ENCODE measurements at places on chromosomes 11 and 22.

GRCh38 chr11:57240757-57241156 lies 3.7 kb upstream of the APLNR start:
- DNase-seq = no peak

DNA sequence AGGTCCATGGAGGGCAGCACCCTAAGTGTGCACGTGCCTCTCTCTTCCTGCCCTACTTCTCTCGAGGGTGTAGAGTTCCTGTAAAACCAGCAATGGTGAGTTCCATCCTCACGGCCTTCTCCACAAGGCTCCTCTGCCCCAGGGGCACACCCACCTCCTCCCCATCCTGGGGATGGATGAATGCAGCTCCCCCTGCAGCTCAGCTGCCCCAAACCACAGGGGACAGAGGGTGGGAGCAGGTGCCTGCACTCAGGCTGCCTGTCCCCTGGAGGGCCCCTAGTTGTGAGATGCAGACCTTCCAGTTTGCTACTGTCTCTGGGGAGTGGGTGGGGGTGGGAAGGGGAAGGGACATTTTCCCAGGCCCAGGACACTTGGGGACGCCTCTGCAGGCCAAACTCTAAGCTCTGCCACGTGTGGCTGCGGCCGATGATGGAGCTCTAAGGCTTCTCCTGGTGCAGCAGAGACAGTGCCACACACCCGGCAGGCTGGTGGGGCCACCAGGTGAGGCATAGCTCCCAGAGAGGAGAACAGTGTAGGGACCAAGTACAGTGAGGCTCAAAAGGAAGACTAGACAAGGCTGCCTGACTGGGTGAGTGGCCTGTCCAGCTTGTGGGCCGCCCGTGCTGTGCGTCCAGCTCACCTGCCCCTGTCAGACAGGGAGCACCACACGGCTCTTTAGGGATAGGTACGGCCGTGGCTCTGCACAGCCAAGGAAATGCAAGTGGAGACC lies 540.9 kb downstream of the TBC1D22A start:
- DNase-seq = no peak

DNA sequence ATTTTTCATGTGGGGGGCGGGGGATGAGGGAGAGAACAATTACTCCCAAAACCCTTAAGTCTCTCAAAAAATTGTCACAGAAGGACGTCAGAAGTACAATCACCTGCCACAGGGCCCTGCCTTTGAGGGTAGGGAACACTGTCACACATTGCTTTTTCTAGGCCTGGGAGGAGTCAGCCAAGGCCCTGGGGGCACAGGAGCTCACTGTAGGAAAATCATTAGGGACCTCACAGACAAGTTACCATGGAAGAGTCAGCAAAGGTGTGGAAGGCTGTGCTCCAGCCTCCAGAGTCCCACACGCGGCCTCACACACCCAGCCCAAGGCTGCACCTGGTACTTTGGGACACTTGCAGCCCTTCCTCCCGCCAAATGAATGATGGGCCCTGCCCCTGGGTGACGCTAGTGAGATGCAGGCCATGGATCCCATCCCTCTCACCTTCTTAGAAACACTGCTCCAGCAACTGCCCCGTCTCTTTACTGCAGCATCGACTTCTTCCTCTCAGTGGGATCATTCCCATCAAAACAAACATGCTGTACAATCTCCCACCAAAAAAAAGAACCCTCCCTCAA lies 3.3 kb downstream of the PLEKHA7 start:
- DNase-seq = no peak

DNA sequence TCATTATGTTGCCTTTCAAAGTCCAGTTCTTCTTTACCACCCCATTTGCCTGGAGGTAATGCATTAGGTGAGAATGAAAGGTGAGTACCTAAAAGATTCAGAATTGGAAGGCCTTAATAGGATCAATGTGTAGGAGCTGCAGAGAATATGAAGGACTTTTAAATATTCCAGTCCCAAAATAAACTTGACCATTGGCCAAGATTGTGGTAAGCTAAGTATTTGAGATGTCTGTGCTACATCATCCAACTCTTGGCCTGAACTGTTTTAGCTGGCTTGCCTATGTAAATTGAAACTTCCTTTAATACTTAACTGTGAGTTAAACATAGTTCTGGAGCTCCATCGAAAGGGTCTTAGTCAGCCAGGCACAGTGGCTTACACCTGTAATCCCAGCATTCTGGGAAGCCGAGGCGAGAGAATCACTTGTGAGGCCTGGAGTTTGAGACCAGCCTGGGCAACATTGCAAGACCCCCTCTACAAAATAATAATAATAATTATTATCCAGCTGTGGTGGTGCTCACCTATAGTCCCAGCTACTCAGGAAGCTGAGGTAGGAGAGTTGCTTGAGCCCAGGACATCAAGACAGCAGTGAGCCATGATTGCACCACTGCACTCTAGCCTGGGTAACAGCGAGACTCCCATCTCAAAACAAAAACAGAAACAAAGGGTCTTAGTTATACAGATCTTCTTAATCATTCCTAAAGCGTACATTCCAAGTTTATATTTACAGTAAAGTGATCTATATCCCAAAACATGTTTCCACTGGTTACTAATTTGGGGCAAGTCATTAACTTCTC lies 29.8 kb downstream of the MTMR3 start:
- DNase-seq = no peak

DNA sequence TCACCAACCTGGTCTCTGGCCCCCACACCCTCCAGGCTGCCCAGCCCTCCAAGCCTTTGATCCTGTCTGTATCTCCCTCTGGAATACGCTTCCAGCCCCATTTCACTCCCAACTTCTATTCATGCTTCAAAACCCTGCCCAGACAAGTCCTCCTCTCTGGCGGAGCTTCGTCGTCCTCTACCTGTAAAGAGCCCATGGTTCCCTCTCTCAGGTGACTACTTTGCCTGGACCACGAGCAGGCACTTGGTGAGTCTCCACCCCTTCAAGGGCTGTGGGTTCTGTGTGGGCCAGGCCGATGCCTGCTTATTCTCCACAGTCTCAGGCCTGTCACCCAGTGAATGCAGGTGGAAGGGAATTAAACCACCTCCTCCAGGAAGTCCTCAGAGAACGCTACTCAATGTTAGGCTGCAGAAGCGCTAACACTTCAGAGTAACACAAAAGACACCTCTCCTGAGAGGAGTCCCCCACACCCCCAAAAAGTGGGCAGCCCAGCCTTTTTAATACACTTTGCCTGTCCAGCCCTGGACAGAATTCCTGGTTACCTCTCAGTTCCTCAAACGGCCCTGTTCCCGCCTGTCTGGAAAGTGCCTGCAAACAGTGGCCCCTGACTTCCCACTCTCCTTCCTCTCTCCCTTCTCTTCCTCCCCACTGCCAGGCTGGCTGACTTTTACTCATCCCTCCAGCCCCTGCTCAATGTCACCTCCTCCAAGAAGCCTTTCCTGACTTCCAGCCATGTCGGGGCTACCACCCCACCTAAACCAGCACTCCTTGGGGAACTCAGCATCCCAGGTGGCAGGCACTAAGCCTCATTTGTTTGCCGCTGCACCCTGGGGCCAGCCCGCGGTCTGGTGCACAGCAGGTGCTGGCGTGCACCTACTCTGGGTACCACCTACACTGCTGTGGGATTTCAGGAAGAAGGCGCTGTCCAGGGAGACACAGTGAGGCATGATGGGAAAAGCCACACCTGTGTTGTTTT lies 9.0 kb downstream of the RAC2 start:
- no peak for DNase-seq

DNA sequence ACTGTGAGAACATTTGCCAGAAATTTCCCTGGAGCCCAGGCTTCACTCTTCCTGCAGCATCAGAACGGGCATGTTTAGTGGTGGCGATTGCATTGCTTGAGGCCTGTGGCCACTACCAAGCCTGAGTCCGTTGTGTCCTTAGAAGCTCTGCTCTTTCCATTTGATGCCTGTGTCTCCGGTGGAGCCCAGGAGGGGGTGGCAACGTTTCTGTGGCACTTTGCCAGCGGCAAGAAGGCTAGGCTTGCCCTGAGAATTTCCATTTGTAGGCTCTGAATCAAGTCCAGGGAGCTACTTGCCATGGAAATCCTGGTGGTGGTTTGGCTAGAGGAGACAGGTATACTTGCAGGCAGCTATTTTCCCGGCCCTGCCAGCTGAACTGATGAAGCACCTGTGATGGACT lies 47.1 kb downstream of the ADAMTS8 start:
- no peak for DNase-seq

DNA sequence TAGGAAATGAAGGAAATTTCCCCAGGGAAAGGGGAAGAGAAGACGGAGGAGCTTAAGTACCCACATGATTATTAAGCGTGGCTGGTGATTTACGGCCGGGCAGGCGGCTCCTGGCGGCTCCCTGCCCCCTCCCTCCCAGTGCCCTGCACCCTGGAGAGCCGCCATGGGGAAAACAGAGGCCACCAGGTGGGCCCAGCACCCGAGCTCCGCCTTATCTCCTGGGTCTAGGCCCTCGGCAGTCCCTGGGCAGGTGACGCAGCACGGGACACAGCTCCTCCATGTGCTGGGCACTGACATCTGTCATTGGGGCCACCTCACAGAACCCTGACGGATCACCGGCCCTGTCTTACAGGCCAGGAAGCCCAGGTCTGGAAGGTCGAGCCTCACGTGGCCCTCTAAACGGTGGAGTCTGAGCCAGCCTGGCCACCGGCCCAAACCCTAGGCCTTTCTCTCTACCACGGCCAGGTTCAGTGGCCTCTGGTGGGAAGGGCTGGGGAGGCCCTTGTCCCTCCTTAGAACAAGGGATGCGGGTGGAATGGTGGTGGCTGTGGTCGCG lies 60.2 kb upstream of the PPARA start:
- DNase-seq = no peak

DNA sequence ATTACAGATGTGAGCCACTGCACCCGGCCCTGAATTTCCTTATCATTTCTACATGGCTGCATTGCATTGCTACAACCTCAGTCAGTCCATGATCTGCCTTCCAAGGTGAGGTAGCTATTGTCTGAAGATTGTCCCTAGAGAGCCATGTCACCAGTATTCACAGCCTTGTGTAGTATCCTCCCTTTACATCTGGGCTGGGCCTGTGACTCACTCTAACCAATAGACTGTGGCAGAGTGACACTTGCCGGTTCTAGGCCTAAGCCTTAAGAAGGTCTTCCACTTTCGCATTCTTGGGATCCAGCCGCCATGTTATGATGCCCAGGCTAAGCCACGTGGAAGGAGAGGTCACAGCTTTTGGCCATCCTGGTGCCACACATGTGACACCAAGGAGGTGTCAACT lies 10.1 kb upstream of the PLEKHB1 start:
- DNase-seq = no peak

GRCh38 chr11:61923166-61924063 lies 6.0 kb upstream of the RAB3IL1 start:
- no peak for DNase-seq

DNA sequence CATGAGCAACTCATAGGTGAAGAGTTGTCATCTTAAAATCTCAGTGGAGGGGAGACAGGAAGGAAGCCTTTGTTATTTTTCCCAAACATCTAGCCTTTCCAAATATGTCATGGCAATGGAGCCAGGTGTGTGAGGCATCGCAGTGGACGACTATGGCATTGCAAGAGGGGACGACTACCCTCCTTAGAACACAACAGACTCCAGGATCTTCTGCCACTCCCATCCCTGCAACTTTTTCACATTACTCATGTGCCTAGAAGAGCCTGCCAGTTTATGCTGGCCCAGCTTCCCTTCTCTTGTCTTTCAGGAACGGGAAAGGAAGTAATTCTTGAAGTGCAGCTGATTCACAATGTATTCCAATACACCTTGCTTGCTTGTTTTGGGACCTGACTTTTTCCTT lies 1008.4 kb downstream of the OPCML start:
- DNase-seq = no peak

DNA sequence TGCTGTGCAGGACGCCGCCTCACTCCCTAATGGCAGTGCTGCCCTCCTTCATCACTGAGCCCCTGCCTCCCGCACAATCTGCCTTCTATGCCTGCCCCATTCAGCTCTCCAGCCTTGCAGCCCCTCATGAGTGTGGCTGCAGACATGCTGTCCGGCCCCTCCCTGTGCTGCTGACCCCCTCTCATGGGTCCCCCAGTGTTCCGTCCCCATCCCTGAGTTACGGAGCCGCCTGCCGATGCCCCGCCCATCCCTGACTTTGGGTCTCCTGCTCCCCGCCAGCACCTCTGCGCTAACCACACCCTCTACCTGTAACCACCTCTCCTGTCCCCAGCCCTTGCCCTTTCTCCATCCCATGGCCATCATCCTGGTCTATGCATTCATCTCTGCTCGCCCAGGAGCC lies 33.3 kb downstream of the CTTN start:
- DNase-seq = no peak

All from activated CD4-positive, CD25-positive, alpha-beta regulatory T cell treated with anti-CD3 and anti-CD28 coated beads, Interleukin-2, amount 50 U/mL, for 16 hours (primary cell).